Body of pancreas (tissue), 4 donors: ENCODE measurements at places on chromosomes 1 and 21.

GRCh38 chr1:201625226-201625761 is 86.4 kb downstream of the NAV1 start:
- no peak for DNase-seq

GRCh38 chr1:96632045-96632664 is 89.4 kb upstream of the PTBP2 start:
- DNase-seq = no peak

DNA sequence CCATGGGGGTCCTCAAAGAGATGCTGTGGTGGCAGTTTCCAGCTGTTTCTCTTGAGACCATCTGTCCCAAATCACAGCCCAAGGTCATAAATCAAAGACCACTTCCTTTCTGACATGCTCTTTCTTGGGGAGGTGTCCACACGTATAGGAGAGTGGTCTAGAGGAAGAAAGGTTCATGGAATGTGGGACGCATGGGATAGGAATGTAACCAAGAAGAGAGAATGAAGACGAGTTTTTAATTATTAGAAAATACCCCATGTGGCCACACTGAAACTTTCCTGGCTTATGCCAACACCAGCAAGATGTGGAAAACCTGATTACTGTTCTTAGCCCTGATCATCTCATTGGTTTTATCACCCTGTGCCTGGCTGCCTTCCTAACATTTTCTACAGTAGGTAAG is 124.2 kb upstream of the IFFO2 start:
- DNase-seq = no peak

DNA sequence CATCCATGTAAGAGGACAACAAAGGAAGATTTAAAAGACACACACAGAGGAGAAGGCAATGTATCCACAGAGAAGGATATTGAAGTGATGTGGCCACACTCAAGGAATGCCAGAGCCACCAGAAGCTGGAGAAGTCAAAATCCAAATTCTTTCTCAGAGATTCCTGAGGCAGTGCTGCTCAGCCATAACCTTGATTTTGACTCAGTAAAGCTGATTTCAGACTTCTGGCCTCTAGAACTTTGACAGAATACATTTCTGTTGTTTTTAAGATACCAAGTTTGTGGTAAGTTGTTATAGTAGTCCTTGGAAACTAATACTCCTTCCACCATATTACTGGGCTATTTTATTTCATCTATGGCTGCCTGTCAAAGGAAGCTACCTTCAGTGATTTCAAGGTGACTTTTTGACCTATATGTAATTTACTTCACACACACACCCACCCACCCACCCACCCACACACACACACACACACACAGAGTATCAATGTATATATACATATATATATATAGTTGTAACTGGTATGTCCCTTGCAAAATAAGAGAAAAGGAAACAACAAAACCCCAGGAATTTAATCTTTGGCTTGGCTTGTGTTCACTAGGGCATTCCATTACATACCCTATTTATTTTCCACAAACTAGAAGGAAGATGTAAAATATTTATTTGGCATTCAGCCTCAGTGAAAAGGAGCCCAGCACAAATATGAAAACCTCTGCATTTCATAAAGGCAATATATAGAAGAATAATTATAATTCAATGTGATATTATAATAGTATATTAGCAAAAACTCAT is 142.1 kb upstream of the PTGFR start:
- DNase-seq = no peak

GRCh38 chr1:173095632-173096031 is 44.9 kb upstream of the TNFSF18 start:
- DNase-seq = no peak

DNA sequence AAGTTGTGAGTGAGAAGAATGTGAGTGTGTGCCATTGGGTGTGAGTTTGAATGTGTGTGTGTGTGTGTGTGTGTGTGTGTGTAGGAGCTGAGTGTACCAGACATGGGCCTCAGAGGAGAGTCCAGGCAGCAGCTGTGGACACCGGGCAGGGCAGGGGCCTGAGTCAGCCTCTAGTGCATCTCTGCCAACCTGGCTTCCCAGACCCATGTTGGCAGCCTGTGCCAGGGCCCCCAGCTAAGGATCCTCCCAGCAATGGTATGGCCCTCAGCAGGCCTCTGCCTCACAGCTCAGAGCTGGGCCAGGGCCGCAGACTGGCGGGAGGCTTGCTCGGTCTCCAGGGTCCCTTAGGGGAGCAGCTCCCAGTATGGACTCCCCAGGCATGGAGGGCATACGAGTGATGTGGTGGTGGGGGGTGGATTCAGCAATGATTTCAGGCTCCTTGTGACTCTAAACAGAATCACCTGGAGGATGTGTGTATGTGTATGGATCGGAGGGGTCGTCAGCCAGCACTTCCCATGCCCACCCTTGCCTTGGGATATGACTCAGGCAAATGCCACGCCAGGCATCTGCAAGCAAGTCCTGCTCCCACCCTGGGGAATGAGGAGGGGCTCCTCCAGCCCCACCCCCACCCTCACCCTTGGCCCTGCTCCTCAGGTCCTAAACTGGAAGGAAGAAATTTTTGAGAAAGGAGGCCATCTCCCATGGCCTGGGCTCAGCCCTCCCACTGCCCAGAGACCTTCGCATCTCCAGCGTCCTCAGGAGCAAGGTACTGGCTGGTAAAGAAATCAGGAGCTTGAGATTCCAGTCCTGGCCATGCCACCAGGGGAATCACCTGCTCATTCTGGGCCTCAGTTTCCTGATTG is 1.8 kb upstream of the FOXO6 start:
- DNase-seq = no peak

DNA sequence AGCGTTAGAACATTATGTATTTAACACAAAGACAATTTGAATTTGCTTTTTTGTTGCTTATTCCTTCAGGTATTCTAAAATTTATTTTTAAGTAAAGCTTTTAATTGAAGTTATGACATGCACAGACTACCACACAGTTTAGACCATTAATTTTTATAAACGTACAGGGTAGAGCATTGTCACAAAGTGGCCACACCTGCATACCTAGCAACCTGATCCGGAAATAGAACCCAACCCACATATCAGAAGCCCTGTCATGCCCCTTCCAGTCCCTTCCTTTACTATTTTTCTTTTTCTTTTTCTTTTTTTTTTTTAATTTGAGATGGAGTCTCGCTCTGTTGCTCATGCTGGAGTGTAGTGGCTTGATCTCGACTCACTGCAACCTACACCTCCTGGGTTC is 16.8 kb downstream of the CXADR start:
- no peak for DNase-seq

DNA sequence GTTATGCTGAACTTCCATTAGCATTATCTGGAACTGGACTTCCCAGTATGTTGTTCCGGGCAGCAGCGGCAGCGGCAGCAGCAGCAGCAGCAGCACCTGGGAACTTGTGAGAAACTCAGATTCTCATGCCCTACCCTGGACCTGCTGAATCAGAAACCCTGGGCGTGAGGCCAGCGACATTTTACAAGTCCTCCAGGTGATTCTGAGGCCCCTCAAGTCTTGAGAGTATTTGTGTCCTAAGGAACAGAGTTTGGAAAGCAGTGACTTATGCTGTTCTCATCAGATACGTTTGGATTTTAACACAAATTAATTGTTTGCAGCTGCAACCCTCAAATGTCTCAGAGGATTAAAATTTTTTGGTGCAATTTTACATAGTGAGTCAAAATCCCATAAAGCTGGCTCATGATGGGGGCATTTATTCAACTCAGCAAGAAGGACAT is 157.2 kb upstream of the KAZN start:
- no peak for DNase-seq

GRCh38 chr1:191541758-191542157 is 616.5 kb upstream of the RGS18 start:
- no peak for DNase-seq

- DNase-seq = no peak
These were observed 59.5 kb downstream of the TOMM20 start for GRCh38 chr1:235069176-235069575.

GRCh38 chr1:198298640-198299039 is 141.8 kb downstream of the NEK7 start:
- no peak for DNase-seq

DNA sequence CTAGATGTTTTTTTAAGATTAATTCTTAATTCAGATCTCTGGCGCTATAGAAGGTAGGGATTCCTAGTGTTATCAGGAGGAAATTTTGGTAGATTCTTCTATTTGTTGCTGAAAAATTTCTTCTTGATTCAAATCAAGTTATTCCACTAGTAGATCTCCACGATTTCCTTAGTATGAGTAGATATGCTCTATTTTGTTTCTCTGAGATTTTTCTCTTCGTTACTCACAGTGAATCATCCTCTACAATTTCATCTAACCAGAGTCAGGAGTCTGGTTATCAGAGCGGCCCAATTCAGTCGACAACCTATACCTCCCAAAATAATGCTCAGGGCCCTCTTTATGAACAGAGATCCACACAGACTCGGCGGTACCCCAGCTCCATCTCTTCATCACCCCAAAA is 18.8 kb upstream of the HAX1 start:
- no peak for DNase-seq

DNA sequence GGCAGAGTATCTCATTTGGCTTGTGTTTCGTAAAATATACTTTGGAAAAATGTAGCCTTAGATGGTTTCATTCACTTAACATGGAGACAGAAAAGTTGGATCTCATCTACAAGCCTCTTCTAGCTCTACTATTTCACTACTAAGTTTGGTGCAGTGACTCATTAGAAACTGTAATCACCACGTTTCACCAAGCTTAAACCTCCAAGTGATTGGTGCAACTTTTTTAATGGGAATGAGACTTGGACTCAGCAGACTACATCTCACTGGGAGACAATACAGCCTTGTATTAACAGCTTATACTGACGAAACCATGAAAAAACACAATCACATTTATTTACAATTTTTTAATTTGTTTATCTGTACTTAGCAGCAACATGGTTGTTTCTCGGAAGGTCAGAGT is 29.9 kb upstream of the NRIP1 start:
- DNase-seq = no peak

DNA sequence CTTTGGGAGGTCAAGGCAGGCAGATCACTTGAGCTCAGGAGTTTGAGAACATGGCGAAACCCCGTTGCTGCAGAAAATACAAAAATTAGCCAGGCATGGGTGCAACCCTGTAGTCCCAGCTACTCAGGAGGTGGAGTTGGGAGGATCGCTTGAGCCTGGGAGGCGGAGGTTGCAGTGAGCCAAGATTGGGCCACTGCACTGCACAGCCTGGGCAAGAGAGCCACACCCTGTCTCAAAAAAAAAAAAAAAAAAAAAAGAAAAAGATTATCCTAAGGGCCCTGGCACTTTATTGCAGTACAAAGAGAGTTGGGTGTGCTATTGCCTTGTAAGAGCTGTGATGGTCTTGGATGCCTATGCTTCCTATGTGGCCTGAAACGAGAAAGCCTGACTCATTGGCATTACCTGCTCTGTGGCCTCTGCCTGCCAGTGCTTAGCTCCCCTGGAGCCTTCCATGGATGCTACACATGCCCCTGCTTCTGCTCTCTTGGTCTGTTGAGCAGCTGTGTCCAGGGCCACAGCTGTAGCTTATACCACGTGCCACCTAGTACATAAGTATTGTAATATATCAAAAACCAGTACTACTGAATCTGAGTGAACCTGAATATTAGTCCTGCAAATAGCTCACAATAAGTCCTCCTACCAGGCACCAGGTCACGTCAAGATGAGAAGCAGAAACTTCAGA is 45.8 kb downstream of the DNAJC6 start:
- no peak for DNase-seq

GRCh38 chr1:72018562-72018961 is 263.8 kb downstream of the NEGR1 start:
- no peak for DNase-seq

DNA sequence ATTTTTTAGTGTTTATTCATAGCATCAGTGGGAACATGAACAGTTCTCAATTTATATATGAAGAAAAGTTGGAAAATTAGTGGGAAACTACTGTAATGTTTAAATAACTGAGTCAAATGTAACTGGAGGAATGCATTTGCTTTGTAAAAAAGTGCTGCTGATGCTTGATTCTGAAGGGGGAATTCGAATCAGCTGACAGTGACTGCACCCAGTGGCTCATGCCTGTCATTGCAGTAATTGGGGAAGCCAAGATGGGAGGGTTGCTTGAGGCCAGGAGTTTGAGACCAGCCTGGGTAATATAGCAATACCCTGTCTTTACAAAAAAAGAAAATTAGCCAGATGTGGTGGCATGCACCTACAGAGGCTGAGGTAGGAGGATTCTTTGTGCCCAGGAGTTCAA is 398.4 kb downstream of the ZP4 start:
- DNase-seq = no peak

DNA sequence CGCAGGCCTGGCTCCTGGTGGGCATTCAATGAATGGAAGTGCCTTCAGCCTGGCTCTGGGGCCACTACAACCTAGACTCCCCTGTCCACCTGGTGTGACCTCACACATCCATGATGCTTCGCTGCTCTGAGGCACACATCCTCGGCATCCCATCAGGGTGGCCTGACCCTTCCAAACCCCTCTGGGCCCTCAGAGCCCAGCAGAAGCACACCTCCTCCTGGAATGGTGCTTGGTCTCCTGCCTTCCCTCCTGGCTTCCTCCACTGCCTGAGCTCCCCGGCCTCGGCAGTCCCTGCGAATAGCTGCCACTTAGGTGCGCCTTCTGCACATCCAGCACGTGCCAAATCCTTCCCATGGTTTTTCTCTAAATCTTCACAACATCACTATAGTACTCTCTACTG is 133.8 kb downstream of the GLIS1 start:
- no peak for DNase-seq
